ENCODE measurements at places on chromosomes 11 and 22.

DNA sequence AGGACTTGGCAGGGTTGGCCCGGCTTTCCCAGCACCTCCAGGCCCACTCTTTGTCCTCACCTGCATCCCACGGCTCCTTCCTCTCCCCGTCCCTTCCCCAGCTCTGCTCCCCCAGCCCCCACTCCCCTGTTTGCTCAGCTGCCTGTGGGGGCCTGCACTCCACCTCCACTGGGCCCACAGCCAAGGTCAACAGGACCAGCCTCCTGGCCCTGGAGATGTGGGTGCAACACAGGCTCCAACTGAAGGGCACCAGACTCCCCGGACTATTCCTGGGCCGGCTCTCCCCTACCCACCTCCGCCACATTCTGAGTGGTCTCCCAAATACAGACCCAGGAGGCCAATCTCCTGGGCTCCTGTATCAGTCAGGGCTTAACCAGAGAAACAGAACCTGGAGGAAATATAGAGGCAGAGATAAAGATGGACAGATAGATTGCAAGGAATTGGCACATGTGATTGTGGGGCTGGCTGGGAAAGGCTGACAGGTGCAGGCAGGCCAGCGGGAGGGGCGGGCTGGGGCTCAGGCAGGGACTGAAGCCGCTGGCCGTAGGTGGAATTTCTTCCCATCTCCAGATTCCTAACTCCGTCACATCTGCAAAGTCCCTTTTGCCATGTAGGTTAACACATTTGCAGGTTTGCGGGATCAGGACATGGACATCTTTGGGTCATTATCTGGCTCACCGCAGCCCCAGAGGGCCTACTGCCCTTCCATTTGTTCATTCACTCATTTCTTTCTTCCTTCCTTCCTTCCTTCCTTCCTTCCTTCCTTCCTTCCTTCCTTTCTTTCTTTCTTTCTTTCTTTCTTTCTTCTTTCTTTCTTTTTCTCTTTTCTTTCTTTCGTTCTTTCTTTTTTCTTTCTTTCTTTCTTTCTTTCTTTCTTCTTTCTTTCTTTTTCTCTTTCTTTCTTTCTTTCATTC lies 45.8 kb upstream of the MYH9 start:
- DNase-seq, result no peak

DNA sequence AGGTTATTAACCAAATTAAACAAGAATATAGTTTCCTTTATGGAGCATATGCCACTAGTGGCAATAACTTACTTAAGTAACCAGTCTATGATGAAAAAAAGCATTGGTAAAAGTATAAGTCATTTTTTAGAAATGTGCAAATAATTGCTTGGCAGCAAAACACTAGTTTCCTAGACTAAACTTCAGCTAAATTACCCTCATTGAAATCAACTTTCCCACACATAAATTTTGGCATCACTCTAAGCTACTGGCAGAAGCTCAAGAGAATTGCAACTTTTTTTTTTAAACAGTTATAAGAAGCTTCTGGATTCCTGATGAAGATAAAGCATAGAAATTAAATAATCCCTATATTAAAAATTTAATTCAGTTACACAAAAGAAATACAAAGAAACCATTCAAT lies 12.5 kb downstream of the CCDC34 start:
- no peak for DNase-seq

- no peak for DNase-seq
These were observed 150.9 kb downstream of the TBC1D22A start for GRCh38 chr22:46913351-46913750.

- peak; percentile 59 for DNase-seq
These were observed at the start of gene ADM2 for GRCh38 chr22:50481440-50482106. TSS of gene ADM2 (plus strand) at chr22:50481543. CDS start at chr22:50481848, 305 bp downstream.

DNA sequence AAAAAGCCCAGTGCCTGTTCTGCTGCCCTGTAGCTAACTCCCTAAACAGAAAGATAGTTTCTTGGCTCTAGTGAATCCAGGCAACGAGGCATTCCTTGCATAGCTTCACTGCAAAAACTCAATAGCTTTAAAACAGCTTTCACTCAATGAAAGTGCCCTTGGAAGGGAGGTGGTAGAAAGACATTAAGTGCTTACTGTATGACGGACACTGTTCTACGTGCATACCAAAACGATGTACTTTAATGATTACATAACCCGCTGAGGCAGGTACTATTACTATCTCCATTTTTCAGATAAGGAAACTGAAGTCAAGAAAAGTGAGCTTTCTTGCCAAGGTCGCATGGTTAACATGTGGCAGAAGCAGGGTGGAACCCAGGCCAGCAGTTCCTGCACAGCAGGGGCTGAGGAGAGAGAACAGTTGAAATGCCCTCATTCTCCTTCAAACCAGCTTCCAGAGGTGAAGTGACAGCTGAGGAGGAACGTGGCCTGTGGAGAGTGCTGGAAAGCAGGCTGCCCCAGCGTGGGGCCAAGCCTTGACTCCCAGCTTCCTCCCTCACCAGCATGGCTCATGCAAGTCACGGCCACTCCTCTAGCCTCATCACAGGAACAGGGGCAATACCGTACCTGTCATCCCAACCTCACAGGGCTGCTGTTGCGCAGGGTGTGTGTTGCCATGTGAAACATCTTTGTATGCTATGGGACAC lies 227.5 kb upstream of the NARS2 start:
- DNase-seq, result no peak

- DNase-seq, result no peak
These were observed 2.1 kb upstream of the SMIM38 start for GRCh38 chr11:69153661-69154060.

DNA sequence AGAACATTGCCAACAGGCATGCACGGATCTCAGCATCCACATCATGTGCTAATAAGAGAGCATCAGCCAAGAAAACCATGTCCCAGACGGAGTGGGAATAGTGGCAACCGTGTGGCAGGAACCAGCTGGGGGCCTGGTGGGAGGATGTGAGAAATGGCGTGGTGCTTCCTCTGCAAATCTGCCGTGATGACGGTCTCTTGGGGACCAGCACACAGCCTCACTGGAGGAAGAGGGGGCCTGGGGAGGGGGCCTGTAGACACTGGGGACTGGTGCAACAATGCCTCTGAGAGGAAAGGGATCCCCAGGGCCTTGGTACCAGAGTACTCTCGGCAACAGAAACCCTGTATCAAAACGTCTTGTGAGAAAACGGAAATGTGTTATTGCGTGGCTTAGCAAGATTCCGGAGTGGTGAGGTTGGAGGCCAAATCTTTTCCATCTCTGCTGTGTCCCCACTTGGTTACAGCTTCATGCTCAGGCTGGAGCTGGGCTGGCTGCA lies 154.3 kb upstream of the TBCEL start:
- DNase-seq, result no peak

GRCh38 chr11:96706761-96707160 lies 316.9 kb downstream of the JRKL start:
- no peak for DNase-seq

DNA sequence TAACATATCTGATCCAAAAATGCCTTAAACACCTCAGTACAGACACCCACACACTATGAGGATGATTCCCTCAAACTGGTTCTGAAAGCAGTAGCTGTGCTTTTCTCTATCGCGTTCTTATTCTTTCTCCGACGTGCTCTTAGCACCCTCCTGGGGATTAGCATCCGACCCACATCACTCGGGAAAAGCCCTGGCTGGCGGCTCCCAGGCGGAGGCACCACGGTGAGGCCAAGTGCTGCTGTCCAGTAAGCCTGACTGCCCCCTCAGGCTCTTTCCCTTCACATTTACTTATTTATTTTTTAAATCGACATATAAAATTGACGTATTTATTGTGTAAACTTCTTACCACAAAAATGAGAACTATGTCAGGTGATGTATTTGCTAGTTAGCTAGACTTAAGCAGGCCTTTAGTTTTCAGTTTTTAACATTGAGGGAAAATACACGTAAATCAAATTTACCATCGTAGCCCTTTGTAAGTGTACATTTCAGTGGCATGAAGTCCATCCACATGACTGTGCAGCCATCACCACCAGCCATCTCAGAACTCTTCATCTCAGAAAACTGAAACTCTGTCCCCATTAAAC lies 19.2 kb downstream of the TBX1 start:
- no peak for DNase-seq

DNA sequence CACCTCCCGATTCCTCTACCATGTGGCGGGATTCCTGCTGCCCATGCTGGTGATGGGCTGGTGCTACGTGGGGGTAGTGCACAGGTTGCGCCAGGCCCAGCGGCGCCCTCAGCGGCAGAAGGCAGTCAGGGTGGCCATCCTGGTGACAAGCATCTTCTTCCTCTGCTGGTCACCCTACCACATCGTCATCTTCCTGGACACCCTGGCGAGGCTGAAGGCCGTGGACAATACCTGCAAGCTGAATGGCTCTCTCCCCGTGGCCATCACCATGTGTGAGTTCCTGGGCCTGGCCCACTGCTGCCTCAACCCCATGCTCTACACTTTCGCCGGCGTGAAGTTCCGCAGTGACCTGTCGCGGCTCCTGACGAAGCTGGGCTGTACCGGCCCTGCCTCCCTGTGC lies 10.5 kb downstream of the CXCR5 start:
- no peak for DNase-seq

DNA sequence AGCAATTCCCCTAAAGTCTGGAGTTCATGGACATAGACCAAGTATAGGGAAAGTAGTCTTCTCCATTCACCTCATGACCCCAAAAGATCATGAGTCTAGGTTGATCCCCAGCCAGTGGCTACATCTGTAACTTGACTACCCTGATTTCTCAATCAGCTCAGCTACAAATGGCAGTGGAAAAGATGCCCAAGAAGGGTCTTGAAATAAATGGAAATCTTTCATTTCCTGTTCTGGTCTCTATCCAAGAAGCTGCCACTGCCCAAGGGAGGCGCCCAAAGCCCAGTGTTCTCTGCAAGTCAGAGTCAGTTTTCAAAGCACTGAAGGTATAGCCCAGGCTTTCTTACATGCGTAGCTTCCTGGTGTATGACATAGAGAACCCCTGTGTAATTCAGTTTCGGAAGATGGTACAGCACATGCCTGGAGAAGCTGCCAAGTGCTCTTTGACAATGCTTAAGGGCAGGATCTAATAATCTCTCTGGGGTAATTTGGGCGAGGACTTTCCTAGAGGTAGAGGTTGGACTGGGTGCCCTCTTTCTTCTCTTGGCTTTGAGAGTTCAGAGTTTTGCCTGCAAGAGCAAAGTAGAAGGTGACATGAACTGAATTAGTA lies 101.1 kb downstream of the ADAMTS15 start:
- DNase-seq, result no peak

GRCh38 chr22:45475851-45476514 lies 26.7 kb upstream of the FBLN1 start:
- no peak for DNase-seq

GRCh38 chr11:59818572-59818971 lies 8.0 kb upstream of the MRPL16 start:
- no peak for DNase-seq

DNA sequence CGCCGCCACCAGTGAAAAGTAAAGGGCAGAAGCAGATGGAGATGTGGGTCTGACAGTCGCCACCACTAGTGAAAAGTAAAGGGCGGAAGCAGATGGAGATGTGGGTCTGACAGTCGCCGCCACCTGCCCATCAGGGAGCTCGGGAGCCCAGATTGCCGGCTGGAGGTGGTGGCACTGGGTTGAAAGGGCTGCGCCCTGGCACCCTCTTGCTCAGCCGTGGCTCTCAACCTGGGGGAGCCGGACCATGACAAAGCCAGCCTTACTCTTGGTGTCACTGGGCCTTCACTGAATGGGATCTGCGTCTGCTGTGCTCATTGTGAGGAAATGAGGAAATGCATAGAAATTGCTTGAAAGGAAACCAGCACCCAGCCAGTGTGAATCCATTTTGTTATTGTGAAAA lies 36.3 kb downstream of the AP2A2 start:
- DNase-seq, result no peak

GRCh38 chr11:115623021-115623451 lies 118.8 kb upstream of the CADM1 start:
- DNase-seq, result no peak

- DNase-seq, result no peak
These were observed 54.9 kb downstream of the ARHGAP8 start for GRCh38 chr22:44807232-44807631.

GRCh38 chr11:116532066-116532465 lies 240.7 kb downstream of the BUD13 start:
- DNase-seq, result no peak

- no peak for DNase-seq
These were observed 3.8 kb upstream of the MMP7 start for GRCh38 chr11:102534261-102534872.

- no peak for DNase-seq
These were observed 141.6 kb downstream of the TRPC6 start for GRCh38 chr11:101442171-101442570.

- no peak for DNase-seq
These were observed 149.7 kb downstream of the LRRC4C start for GRCh38 chr11:41309716-41310115.

- DNase-seq, result no peak
These were observed 19.3 kb downstream of the ART5 start for GRCh38 chr11:3622521-3622920.

DNA sequence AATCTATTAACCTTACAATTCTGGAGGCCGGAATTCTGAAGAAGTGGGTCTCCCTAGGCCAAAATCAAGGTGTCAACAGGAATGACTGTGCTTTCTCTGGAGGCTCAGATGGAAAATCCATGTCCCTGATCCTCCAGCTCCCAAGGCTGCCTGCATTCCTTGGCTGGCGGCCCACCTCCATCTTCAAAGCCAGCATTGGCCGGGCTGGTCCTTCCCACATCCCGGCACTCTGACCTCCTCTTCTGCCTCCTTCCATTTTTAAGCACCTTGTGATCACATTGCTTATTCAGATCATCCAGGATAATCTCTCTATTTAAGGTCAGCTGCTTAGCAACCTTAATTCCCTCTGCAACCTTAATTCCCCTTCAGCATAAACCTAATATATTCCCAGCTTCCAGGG lies 22.7 kb upstream of the CTSD start:
- DNase-seq, result no peak
